ENCODE measurements at places on chromosomes 5 and 9. TPM values are rescaled to one million over a fixed set of nuclear protein-coding genes. Genes with fewer than 3 reads are reported as not detected.

GRCh38 chr9:74735761-74736160 lies 152.0 kb downstream of the TRPM6 start:
- no peak overlapping the region for H3K27ac ChIP-seq
- no peaks in the 10 kb centered on the region for H3K4me1 ChIP-seq
- H3K4me3 ChIP-seq: no peak overlapping the region
- DNase-seq: no peak
- H3K27me3 ChIP-seq: no peaks in the 10 kb centered on the region

SHC3 gene
- total RNA-seq: not detected

- H3K27ac ChIP-seq: no peak overlapping the region
- H3K27me3 ChIP-seq: no peaks in the 10 kb centered on the region
- DNase-seq: no peak
- H3K4me1 ChIP-seq: no peaks in the 10 kb centered on the region
Observed at GRCh38 chr5:129499208-129499852, 39.2 kb downstream of the ADAMTS19 start.

DNA sequence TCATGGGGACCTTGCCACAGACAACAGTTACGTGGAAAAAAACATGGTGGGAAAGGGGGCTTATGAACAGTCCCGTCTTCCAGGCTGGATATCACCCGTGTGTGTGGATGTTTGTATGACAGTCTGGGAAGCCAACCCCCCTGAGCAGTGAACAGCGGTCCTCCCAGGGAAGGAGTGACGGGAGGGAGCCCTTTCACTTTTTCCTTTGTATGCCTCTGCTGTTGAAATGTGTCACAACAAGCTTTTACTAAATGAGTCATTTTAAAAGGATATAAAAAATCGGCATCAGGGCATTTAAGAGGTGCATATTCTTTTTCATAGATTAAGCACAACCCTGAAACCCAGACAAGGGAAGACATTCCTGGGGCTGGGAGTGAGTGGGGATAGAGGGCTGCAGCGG lies 5.1 kb downstream of the MYMK start:
- no peak overlapping the region for H3K27ac ChIP-seq
- H3K36me3 ChIP-seq: no peaks in the 10 kb centered on the region
- H3K27me3 ChIP-seq: 0 out of 2 replicates have a peak, but pooled peaks cover 6% of the 10 kb centered on the region
- DNase-seq: no peak
- no peak overlapping the region for H3K4me3 ChIP-seq

FCN2 gene
- not detected for total RNA-seq

IL4 gene
- not detected for total RNA-seq

ANKRD18B gene
- total RNA-seq: 13.3 TPM

SMIM3 gene
- 11.7 TPM for total RNA-seq

DNA sequence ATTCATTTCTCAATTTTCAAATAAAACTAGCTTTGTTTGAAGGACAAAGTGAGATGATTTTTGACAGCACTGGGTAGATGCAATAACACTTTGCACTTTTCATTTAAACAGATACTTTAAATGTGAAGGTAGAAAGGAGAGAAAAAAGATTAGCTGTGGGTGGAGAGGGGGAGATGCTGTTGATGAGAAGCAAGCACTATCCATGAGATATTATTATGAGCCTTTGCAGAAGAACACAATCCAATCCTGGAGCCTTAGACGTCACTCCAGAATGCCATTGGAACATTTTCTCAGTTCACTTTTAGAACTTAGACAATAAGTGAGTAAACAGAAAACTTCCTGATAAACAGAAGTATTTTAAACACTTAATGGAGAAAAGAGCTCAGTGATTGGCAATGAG lies 351.1 kb downstream of the ARHGEF28 start:
- no peaks in the 10 kb centered on the region for H3K27me3 ChIP-seq
- no peaks in the 10 kb centered on the region for H3K36me3 ChIP-seq
- peaks cover 8% of the 10 kb centered on the region for H3K4me1 ChIP-seq
- H3K4me3 ChIP-seq: no peak overlapping the region
- no peak overlapping the region for H3K27ac ChIP-seq

- H3K27me3 ChIP-seq: no peaks in the 10 kb centered on the region
- H3K4me1 ChIP-seq: no peaks in the 10 kb centered on the region
- H3K27ac ChIP-seq: no peak overlapping the region
- no peak for DNase-seq
- H3K36me3 ChIP-seq: peaks cover 59% of the 10 kb centered on the region
- no peak overlapping the region for H3K4me3 ChIP-seq
Observed at GRCh38 chr9:137802521-137803243, 74.9 kb upstream of the CACNA1B start.

DNA sequence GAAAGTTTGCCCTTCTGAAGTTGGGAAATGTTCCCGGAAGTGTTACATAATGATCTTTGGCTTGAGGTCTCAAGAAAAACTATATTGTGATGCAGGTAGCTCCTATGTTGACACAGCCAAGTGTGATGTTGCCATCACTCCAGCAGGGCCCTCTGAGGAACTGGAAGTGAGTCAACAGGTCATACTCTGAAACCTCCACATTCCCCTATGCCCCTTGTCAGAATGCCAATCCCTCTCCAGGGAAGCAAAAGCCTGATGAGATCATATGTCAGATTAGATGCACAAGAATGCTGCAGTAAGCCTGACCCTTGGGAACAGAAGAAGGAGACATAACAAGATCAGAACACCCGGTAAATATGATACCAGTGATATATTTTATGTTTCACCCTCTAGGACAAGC lies 66.8 kb upstream of the ITGA2 start:
- DNase-seq: peak; percentile 78
- H3K27me3 ChIP-seq: no peaks in the 10 kb centered on the region
- no peak overlapping the region for H3K4me3 ChIP-seq

GRCh38 chr5:666816-667498 lies 26.2 kb downstream of the TPPP start:
- H3K4me3 ChIP-seq: no peak overlapping the region
- no peak overlapping the region for H3K27ac ChIP-seq
- no peaks in the 10 kb centered on the region for H3K4me1 ChIP-seq
- DNase-seq: no peak
- H3K27me3 ChIP-seq: no peaks in the 10 kb centered on the region

DNA sequence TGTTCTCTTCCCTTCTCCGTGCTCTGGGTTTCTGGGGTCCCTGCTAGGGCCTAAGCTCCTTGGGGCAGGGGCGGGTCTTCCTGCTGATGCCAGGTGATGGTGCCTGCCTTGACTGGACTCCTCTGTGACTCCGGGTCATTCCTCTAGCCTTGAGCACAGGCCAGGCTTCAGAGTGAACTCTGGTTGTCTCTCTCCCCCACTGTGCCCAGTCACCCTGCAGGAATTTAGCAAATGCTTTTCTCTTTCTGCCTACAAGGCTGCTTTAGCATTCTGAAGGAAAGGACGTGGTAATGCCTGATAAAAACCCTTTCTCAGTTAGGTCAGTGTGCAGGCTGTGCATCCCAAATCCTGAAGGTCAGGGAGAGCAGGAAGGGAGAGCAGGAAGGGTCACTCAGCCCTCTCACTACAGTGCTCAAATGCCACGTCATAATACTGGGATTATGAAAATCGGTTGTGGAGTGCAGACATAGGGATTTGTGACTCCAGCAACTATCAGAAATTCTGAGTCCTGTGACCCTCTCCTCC lies 2.7 kb downstream of the CXCL14 start:
- peaks cover 3% of the 10 kb centered on the region for H3K4me1 ChIP-seq
- no peaks in the 10 kb centered on the region for H3K36me3 ChIP-seq
- no peak overlapping the region for H3K27ac ChIP-seq
- no peak overlapping the region for H3K4me3 ChIP-seq

STC2 gene
- 114 TPM for total RNA-seq

CCDC192 gene
- total RNA-seq: not detected

GRCh38 chr9:112140936-112141335 lies 34.2 kb downstream of the SUSD1 start:
- peaks cover 13% of the 10 kb centered on the region for H3K36me3 ChIP-seq
- peaks cover under 1% of the 10 kb centered on the region for H3K4me1 ChIP-seq
- H3K27ac ChIP-seq: no peak overlapping the region
- DNase-seq: no peak
- no peaks in the 10 kb centered on the region for H3K27me3 ChIP-seq

- DNase-seq: no peak
- H3K36me3 ChIP-seq: no peaks in the 10 kb centered on the region
- no peaks in the 10 kb centered on the region for H3K27me3 ChIP-seq
- H3K4me3 ChIP-seq: no peak overlapping the region
Observed at GRCh38 chr9:86985132-86985647, 37.9 kb upstream of the GAS1 start.

GRCh38 chr9:113349445-113350094 lies at the start of gene BSPRY:
Gene BSPRY (plus strand): TSS chr9:113349541. CDS start chr9:113349580, 39 bp downstream.
- no peak within 1 kb of the TSS for H3K27ac ChIP-seq
- no peaks in the 10 kb centered on the region for H3K36me3 ChIP-seq
- peaks cover 10% of the 10 kb centered on the region for H3K4me1 ChIP-seq
- H3K4me3 ChIP-seq: no peak within 1 kb of the TSS
- peaks cover 10% of the 10 kb centered on the region for H3K27me3 ChIP-seq

DNA sequence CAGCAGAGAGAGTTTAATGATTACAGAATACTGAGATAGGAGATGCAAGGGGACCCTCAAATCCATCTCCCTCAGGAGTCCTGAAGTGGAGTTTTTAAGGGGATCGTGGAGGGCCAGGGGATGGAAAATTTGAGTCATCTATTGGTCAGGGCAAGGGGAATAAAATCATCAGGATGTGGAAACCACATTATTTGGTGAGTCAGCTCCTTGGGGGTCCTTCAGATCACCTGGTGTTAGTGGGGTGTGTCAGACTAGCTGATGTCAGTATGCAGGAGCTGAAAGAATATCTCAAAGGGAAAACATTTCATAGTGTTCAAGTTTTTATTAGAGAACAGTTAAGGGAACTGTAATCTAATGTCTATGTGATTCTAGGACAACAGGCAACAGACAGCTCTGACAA lies 183.0 kb upstream of the FTMT start:
- H3K4me3 ChIP-seq: no peak overlapping the region
- no peaks in the 10 kb centered on the region for H3K4me1 ChIP-seq
- H3K36me3 ChIP-seq: no peaks in the 10 kb centered on the region
- DNase-seq: no peak

- DNase-seq: no peak
- no peaks in the 10 kb centered on the region for H3K36me3 ChIP-seq
- H3K4me1 ChIP-seq: no peaks in the 10 kb centered on the region
- no peak overlapping the region for H3K4me3 ChIP-seq
Observed at GRCh38 chr5:41191249-41191648, 22.1 kb downstream of the C6 start.

DNA sequence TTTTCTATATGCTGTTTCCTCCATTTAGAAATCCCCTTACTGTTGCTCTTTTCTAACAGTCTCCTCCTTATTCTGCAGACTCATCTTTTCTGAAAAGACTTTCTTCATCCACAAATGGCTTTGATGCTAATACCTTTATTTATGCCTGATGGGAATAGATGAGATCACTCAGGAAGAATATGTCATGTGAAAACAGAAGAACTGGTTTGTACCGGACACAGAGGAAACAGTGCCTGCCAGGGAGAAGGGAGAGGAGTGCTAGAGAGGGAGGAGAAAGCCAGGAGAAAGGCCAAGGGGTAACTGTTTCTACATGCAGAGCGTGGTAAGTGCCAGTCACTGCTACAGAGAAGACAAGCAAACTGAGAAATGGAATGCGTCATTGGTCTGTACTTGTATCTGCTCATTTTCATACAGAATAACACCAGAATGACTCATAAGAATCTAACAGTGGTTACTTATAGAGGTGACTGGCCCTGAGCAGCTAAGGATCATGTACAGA lies 45.9 kb upstream of the PJA2 start:
- peak overlapping the region; percentile 3 for H3K27ac ChIP-seq
- peak; percentile 37 for DNase-seq

GRCh38 chr5:57368010-57368409 lies 114.6 kb downstream of the ACTBL2 start:
- H3K27ac ChIP-seq: no peak overlapping the region
- H3K4me3 ChIP-seq: no peak overlapping the region
- no peak for DNase-seq

- DNase-seq: no peak
- H3K27ac ChIP-seq: no peak overlapping the region
- H3K4me3 ChIP-seq: no peak overlapping the region
- no peaks in the 10 kb centered on the region for H3K36me3 ChIP-seq
- no peaks in the 10 kb centered on the region for H3K27me3 ChIP-seq
Observed at GRCh38 chr5:91028499-91028956, 354.6 kb downstream of the ARRDC3 start.

- peak overlapping the region; percentile 89 for H3K27ac ChIP-seq
- peak; percentile 8 for DNase-seq
- H3K4me1 ChIP-seq: peaks cover 6% of the 10 kb centered on the region
- H3K36me3 ChIP-seq: peaks cover 33% of the 10 kb centered on the region
Observed at GRCh38 chr9:33024126-33024965, 727 bp upstream of the DNAJA1 start.

HRH2 gene
- not detected for total RNA-seq

PTGS1 gene
- 1.2 TPM for total RNA-seq

NR2F1-AS1 gene
- 11.3 TPM for total RNA-seq

PGM5 gene
- 113 TPM for total RNA-seq

- H3K4me3 ChIP-seq: no peak overlapping the region
- H3K4me1 ChIP-seq: peaks cover 46% of the 10 kb centered on the region
- no peaks in the 10 kb centered on the region for H3K36me3 ChIP-seq
Observed at GRCh38 chr5:56350597-56351170, 117.6 kb upstream of the ANKRD55 start.

GRM6 gene
- total RNA-seq: not detected

CCL21 gene
- total RNA-seq: not detected

DNA sequence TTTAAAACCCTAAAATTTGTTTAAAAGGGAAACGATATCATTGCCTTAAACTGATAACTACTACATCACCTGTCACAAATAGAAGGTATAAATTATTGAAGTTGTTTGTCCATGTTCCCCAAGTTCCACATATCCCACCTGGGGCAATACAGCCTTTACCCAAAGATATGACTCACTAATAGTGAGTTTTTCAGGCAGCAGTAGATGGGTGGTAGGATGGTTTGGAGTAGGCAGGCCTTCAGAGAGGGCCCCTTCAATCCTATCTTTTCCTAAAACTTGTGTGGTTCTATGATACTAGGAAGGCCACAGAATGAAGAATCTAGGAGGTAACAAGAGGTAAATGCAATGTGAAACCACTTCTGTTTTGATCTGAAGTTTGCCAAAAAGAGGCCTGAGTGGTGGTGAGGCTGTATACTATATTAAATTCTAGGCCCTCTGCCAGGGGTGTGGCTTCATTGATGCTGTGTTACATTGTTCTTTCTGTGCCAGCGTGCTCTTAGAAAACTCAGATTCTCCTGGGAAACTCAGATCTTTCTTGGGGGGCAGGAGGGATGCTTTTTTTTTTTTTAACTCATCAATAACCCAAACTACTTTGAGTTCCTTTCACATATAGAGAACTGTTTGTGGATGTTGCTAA lies 7.2 kb downstream of the CYSTM1 start:
- H3K36me3 ChIP-seq: no peaks in the 10 kb centered on the region
- no peaks in the 10 kb centered on the region for H3K27me3 ChIP-seq
- no peak for DNase-seq
- no peak overlapping the region for H3K27ac ChIP-seq

- no peak overlapping the region for H3K27ac ChIP-seq
- peak; percentile 30 for DNase-seq
- no peaks in the 10 kb centered on the region for H3K36me3 ChIP-seq
- H3K4me1 ChIP-seq: peaks cover 11% of the 10 kb centered on the region
- no peak overlapping the region for H3K4me3 ChIP-seq
- no peaks in the 10 kb centered on the region for H3K27me3 ChIP-seq
Observed at GRCh38 chr9:33436445-33436844, 10.9 kb downstream of the AQP3 start.

Data from SJCRH30 (cell line).